ENCODE measurements at places on chromosomes 5 and 9.

DNA sequence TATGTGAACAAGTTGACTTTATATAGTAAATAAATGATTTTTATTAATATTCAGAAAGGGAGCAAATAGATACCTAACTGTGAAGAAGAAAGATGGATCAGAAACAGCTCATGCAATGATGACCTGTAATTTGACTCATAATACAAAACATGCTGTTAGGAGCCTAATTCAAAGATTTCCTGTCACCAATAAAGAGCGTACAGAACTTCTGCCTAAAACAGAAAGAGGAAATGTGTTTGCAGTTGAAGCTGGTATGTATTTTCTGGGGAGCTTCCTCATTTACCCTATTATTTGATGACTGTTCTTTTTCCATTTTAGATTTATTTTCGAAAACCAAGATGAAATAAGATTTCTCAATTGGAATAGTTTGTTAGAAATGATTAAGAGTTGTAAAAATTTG is 11.4 kb downstream of the YTHDC2 start:
- no peak overlapping the region for H3K4me3 ChIP-seq
- peaks cover 10% of the 10 kb centered on the region for H3K36me3 ChIP-seq
- peaks cover 12% of the 10 kb centered on the region for H3K4me1 ChIP-seq
- no peaks in the 10 kb centered on the region for H3K27me3 ChIP-seq
- peak overlapping the region; percentile 70 for H3K27ac ChIP-seq

DNA sequence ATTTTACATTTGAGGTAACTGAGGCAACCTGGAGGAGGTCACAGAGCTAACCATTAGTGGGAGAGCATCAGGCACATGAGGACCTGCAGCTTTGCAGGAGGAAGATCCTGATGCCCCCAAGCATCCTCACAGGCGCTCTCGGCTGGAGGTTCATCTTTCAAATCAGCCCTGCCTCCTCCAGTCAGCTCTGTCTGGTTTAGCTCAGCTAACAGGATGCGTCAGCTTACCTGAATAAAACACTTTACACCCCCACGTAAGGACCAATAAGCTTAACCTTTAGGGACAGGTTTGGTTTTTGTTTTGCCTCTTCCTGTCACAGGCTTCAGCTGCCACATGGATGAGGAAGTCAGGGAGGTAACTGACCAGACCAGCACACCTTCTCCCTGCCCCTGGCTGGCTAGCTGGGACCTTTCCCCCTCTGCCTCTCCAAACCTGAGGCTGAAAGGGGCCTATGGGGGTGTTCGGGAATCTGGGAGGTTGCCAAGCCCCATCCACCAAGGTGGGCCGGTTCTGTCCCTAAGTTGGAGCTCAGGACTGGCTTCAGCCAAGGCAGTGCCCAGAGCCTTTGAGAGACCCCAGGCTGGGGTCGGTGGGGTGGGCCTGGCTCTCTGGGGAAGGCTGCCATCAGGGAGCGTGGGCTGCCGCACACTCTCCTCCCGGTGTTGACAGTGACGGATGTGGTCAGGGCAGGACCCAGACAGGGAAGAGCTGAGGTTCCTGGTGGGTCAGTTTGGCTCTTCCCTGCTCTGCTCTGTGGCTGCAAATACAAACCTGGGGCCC is 20.0 kb upstream of the FCN1 start:
- no peak for DNase-seq
- H3K4me3 ChIP-seq, result no peak overlapping the region
- no peak overlapping the region for H3K27ac ChIP-seq
- peaks cover 16% of the 10 kb centered on the region for H3K4me1 ChIP-seq

GRCh38 chr9:88571419-88571818 is 36.4 kb downstream of the NXNL2 start:
- H3K36me3 ChIP-seq, result no peaks in the 10 kb centered on the region
- H3K4me3 ChIP-seq, result no peak overlapping the region
- no peak for DNase-seq
- H3K27ac ChIP-seq, result no peak overlapping the region
- peaks cover 11% of the 10 kb centered on the region for H3K27me3 ChIP-seq

- H3K4me1 ChIP-seq, result peaks cover 18% of the 10 kb centered on the region
- no peak overlapping the region for H3K4me3 ChIP-seq
- H3K27ac ChIP-seq, result peak overlapping the region; percentile 91
- DNase-seq, result no peak
- H3K36me3 ChIP-seq, result peaks cover 10% of the 10 kb centered on the region
Observed at GRCh38 chr9:128113526-128114325, 13.8 kb downstream of the PTGES2 start.

DNA sequence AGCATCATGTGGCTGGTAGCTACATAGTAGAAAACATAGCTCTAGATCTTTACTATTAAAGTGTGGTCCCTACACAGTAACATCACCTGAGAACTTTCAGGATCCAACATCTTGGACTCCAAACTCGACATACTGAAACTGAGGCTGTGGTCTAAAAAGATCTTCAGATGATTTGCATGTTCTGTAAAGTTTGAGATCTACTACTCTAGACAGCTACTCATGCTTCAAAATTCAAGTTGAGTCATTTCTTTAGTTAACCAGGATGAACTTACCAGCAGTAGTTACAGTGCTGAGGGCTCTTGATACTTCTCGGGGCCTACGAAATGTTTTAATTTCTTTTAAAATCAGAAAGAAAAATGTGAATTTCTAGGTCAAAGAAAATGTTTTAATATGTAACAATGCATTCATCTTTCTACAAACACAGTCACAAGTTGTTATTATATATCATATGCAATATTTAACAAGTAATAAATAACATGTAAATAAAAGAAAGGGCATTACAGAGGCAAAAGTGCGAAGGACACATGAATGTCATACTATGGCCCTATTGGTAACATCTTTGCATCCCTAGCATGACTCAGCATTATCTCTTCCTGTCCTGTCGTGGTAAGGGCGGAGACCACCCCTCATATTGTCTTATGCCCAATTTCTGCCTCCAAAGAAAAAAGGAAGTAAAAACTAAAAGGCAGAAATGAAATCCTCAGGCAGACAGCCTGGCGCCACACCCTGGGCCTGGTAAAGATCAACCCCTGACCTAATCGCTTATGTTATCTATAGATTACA is 563.9 kb upstream of the TLE4 start:
- peaks cover 13% of the 10 kb centered on the region for H3K4me1 ChIP-seq
- H3K27ac ChIP-seq, result peak overlapping the region; percentile 43
- no peak for DNase-seq
- no peaks in the 10 kb centered on the region for H3K27me3 ChIP-seq
- H3K4me3 ChIP-seq, result no peak overlapping the region

GRCh38 chr5:74629326-74629725 is 11.2 kb downstream of the ENC1 start:
- peaks cover 16% of the 10 kb centered on the region for H3K4me1 ChIP-seq
- no peak overlapping the region for H3K27ac ChIP-seq

DNA sequence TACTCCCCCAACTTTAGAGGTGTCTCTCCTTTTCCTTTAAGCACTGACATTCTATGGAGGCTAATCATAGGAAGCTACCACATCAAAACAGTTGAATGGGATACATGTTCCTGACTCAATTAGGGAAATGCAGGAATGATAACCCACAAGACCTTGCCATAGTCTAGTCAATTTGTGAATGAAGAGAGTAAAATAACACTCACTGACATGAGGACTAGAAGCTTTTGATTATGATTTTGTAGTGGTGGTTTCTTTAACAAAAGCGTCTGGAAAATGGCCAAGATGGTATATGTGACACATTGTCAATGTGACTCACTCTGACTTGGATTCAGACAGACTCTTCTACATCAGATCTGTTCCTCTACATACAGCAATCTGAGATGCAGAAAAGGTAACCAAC is 13.7 kb upstream of the PRELID2 start:
- no peak overlapping the region for H3K4me3 ChIP-seq
- H3K27me3 ChIP-seq, result peaks cover 3% of the 10 kb centered on the region
- H3K36me3 ChIP-seq, result no peaks in the 10 kb centered on the region
- no peak for DNase-seq
- H3K27ac ChIP-seq, result no peak overlapping the region

DNA sequence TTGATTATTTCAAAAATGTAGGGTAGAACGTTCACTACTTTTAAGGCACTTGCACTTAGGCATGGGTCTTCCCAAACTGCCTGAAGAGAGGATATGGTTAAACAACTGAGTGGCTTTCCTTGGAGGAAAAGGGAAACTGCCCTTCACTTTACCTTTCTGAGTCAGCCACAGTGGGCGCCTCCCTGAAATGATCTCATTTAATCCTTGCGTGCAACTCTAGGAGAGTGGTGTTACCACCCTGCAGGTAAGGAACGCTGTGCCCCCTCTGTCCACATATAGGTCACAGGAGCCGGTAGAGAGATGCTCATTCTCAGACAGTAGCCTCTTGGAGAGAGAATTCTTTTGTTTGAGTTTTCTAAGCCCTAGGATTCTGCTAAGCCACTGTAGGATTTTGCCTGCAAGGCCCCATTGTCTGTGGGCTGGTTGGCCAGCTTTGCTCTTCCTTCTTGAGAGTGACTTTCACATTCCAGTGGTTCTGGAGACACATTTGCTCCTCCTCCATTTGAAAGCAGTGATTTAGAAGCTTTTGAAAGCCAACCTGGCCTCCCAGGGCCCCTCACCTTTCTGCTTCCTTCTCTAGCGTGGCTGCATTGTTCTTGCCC is 110.3 kb upstream of the CTSL start:
- H3K27ac ChIP-seq, result no peak overlapping the region
- H3K4me3 ChIP-seq, result no peak overlapping the region
- H3K4me1 ChIP-seq, result no peaks in the 10 kb centered on the region
- no peaks in the 10 kb centered on the region for H3K36me3 ChIP-seq

GRCh38 chr9:95980262-95981125 is 105.0 kb downstream of the ERCC6L2 start:
- no peaks in the 10 kb centered on the region for H3K27me3 ChIP-seq
- no peak overlapping the region for H3K27ac ChIP-seq
- no peak for DNase-seq
- no peaks in the 10 kb centered on the region for H3K4me1 ChIP-seq

DNA sequence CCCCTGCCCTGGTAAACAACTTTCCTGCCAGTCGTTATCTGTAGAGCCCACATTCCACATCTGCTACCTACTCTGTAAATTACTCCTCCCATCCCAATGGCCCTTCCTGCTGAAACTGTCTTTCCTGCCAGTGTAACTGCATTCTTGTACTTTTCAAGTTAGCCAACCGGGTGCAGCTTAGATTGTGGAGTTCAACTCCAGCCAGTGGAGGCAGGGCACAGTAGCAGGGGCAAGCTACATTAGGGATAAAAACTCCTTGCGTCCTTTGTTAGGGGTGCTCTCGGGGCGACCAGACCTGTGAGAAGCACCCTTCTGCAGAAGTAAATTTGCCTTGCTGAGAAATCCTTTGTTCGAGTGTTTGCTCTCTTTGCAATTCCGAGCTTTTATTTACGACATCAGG is 639.0 kb upstream of the TYRP1 start:
- no peak overlapping the region for H3K27ac ChIP-seq
- H3K27me3 ChIP-seq, result no peaks in the 10 kb centered on the region
- no peaks in the 10 kb centered on the region for H3K4me1 ChIP-seq
- H3K4me3 ChIP-seq, result no peak overlapping the region
